ENCODE measurements at places on chromosomes 5 and 9. TPM values are rescaled to one million over a fixed set of nuclear protein-coding genes. Genes with fewer than 3 reads are reported as not detected.

- no peak for DNase-seq
Observed at GRCh38 chr5:151471276-151471675, 23.9 kb downstream of the SLC36A1 start.

GRCh38 chr9:108184941-108185340, 670.8 kb downstream of the ACTL7B start:
- no peak for DNase-seq

DNA sequence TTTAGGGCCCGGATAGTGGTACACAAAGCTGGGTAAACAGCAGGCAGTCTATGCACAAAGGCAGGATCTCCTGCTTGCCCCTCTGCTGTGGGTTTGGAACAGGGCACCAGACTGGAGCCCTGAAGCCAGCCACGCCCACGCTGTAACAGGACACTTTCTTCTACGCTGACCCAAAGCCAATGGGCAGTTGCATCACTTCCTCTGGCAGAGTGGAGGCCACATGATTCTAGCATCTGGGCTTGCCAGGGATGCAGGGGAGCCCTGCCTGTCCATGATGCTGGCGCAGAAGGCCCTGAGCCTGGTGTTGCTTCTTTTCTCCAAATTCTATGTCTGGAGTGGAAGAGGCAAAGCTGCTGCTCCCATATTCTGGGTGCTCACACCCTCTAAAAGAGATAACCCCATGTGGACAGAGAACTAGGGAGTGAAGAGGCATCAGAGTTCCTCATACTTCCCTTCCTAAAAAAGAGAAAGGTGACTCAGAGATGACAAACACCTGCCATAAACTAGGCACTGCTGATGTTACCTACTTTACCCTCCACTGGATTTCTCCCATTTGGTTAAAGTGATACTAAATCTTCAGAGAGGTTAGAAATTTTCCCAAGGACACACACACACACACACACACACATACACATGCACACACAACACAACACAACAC, 260.3 kb upstream of the KLF4 start:
- no peak for DNase-seq

- no peak for DNase-seq
Observed at GRCh38 chr5:81884871-81885270, 87.0 kb upstream of the ATG10 start.

DNA sequence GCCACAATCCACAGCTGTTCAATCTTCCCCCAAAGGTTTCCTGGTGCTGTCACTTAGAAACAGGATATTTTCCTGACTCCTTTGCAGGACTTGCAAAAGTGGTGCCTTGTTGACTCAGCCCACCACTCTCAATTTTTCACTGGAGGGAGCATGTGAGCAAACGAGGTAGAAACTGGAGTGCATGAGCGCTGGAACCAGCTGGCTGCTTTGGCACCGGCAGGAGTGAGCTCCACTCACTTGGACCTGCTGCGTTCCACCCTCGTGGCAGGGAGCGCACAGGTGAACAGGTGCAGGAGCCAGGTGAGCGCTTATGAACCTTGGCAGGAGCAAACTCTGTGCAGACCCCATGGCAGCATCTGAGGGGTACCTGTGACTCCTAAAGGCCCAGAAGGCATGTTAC, 364.1 kb upstream of the RORB start:
- no peak for DNase-seq

DNA sequence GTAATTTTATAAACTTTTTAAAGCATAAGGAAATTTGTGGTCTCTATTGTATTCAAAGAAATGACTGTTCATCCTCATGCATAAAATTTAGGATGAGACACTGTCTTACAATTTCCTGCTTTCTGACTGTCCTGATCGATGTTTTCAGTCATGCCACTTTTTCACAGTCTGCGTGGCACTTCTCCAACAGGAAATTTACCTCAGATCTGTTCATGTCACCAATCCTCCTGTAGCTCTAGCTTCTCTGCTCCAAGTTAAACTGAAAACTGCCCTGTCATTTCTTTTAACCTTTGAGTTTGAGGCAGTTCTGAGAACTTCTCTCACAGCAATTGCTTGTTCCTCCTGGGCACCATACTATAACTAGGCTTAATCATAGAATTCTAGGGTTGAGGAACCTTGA, 455.1 kb downstream of the EFNA5 start:
- DNase-seq, result no peak

GRCh38 chr5:169344629-169345028, 43.7 kb upstream of the SLIT3 start:
- no peak for DNase-seq

GRCh38 chr5:17302604-17303003, 85.2 kb downstream of the BASP1 start:
- no peak for DNase-seq

DNA sequence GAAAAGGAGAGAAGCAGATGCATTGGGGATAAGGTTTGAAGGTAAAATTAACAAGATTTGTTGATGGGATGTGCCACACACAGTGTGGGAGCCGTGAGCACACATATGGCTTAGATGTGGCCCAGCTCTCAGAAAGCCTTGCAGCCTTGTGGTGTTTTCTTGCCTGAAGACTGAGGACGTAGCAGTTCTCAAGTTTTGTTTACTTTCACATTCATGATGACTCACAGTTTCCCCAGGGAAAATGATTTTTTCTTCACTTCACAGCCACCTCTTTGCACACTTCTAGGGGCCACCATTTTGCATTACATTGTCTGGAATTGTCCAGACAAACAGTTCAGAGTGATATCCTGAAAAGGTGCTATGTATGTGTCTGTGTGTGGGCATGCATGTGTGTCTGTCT, 126.2 kb downstream of the BASP1 start:
- no peak for DNase-seq

DNA sequence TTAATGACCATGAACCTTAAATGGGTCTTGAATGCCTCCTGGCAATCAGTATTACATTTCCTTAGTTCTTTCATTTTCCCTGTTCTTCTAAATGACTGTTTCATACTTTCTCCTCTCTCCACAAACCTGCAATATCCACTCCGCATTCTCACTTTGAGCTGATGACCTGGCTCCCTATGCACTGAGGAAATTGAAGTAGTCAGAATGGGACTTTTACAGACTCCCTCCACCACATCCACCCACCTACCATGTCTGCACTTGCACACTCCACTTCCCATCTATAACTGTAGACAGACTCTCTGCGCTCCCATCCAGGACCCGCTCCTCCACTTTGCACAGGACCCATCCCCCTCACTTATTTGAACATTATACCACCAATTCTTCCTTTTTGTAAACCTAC, 36.2 kb upstream of the GZMA start:
- DNase-seq, result no peak

- DNase-seq, result no peak
Observed at GRCh38 chr5:114726131-114726530, 364.3 kb downstream of the KCNN2 start.

GRCh38 chr5:154472871-154473580, 5.0 kb downstream of the HAND1 start:
- DNase-seq, result no peak

DNA sequence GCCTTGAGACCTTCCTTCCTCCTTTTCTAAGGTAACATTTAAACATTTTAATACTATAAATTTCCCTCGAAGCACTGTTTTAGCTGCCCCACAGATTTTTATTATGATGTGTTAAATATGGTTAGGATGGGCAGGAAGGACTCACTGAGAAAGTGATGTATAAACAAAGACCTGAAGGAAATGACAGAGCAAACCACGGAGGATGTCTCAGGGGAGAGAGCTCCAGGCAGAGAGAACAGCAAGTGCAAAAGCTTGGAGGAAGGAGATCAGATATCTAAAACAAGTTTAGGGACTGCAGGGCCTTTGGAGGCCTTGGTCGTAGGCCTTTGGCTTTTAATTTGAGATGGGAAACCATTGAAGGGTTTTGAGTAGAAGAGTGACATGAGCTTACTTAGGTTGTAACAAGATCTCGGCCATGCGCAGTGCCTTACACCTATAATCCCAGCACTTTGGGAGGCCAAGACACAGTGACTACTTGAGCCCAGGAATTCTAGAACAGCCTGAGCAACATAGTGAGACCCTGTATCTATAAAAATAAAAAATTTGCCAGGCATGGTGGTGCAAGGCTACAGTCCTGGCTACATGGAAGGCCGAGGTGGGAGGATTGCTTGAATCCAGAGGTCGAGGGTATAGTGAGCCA, 35.5 kb upstream of the LRRTM2 start:
- DNase-seq, result no peak

Gene DAPK1
- 1.7 TPM for total RNA-seq

Gene SNX18
- 27.9 TPM for total RNA-seq

Gene C5orf58
- total RNA-seq, result not detected

Gene SLC6A18
- not detected for total RNA-seq

Gene CSF1R
- total RNA-seq, result 2.4 TPM
